Activated naive CD4-positive, alpha-beta T cell treated with anti-CD3 and anti-CD28 coated beads, Interleukin-2, amount 50 U/mL, for 72 hours (primary cell): ENCODE measurements at places on chromosomes 5 and 9. TPM values are rescaled to one million over a fixed set of nuclear protein-coding genes. Genes with fewer than 3 reads are reported as not detected.

DNA sequence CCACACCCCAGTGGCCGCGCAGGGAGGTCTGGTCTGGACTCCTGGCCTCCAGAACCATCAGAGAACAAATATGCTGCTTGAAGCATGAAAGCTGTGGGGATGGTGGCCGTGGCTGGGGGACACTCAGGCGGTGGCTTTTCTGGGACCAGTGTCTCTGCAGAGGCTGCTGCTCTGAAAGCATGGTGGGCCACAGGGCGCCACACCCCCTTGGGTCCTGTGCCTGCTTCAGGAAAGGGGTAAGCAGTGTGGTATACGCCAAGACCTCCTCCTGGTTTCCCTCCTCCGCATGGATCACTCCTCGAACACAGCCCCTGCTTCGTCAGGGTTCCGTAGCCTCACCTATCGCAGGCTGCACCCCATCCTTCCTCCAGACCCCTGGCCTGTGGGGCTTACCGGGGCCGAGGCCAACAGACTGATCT is 19.7 kb upstream of the TERT start:
- DNase-seq: peak; percentile 51

DNA sequence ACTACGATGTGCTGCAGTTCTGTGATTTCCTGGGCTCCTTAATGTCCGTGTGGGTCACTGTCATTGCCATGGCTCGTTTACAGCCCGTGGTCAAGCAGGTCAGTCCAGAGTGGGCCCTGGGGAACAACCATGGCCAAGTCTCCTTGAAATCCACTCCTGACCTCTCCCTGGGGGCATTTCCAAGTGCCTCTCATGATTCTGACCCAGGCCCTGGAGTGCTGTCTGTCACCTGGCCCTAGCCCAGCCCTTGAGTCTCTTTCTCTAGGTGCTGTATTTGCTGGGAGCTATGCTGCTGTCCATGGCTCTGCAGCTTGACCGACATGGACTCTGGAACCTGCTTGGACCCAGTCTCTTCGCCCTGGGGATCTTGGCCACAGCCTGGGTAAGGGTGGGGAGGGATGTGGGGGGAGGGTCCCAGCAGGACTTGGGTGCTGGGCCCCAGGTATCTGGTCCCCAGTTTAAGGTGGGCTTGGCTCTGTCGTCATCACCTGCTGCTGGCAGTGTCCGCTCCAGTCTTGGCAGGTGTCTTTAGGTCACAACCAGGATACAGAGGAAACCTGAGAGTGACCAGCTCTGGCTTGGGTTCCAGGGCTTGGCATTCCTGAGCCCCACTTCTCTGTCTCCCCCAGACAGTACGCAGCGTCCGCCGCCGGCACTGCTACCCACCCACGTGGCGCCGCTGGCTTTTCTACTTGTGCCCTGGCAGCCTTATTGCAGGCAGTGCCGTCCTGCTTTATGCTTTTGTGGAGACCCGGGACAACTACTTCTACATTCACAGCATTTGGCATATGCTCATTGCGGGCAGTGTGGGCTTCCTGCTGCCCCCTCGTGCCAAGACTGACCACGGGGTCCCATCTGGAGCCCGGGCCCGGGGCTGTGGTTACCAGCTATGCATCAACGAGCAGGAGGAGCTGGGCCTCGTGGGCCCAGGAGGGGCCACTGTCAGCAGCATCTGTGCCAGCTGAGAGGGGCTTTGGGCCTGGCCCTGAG is 17.0 kb downstream of the OR13J1 start:
- no peak for DNase-seq

DNA sequence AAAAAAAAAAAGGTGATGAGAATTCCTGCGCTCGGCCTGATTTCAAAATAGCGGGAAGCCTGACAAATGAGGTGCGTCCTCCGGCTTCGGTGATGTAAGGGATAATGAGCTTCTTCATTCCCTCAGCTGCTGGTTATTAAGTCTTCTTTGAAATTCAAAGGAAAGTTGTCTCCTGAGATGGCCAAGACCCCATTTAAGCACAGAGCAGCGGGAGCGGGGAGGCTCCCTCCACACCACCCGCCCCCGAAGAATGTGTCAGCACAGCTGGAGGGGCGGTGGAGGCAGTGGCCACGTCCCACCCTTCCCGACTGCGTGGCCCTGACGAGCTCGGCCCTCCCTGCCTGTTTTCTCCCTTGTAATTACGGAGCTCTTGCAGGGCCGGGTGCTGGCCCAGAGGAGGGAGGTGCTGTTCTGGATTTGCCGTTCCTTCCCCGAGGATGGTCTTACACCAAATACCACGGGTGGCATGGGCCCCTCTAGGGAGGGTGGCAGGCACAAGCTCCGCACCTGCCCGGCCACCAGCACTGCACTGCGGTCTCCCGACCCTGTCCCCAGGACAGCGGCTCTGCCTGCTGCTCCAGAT is 31.0 kb downstream of the SLC9A3 start:
- no peak for DNase-seq

DNA sequence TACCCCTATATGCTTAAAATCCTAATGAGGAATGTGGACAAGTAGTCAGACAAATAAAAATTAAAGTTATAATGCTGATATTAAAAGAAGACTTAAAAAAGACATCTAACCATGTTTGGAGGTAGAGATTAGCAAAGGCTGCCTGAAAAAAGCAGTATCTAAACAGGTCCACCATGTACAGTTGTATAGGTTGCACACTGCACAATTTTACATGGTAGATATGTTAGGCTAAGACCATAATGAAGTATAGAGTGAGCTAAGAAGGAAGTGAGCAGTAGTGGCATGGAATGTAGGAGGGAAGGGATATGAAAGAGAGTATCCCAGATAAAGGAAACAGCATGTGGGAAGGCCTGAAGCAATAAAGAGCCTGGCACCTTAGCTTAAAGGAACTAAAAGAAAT is 51.1 kb downstream of the MAMDC2 start:
- DNase-seq: no peak

DNA sequence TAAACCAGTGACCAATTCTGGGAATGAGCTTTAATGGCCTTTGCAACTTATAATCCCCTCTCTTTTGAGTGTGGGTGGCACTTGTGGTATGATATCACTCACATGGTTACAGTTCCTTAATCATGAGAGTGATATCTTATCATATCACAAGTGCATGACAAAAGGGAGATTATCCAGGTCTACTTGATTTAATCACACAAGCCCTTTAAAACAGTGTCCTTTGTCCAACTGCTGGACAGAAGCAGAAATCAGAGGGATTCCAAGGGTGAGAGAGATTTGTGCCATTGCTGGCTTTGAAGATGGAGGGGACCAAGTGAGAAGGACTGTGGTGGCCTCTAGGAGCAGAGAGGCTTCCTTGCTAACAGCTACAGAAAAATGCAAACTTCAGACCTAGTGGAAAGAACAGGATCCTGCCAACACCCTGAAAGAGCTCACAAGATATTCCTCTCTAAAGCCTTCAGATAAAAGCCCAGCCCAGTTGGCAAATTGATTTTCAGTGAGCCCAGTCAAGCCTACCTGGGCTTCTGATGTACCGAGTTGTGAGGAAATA is 279.0 kb upstream of the TLE4 start:
- no peak for DNase-seq

DNA sequence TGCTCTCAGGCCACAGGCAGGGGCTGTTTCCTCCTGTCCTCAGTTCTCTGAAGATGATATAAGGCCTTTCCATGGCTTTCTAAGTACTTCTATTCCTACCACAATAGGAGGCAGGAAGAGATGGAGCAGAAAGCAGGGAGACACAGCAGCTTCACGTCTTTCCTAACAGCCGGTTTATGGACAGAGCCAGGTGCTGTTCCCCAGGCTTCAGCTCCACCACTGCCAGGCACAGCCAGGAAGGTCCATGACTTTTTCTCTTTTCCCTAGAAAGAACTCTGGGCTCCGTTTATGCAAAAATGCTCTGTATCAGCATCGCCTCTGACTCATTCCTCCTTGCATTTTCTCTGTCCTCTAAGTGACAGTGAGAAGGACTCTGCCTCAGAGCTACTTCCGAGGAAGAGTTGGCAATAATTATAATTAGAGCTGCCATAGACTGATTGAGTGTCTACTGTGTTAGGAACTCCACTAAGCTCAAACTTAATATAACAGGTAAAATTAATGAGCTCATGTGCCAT is 478.5 kb downstream of the RASEF start:
- DNase-seq: no peak

GRCh38 chr5:137624786-137625349 is 111.0 kb downstream of the KLHL3 start:
- DNase-seq: no peak

GRCh38 chr9:98804083-98804482 is 3.4 kb upstream of the GALNT12 start:
- DNase-seq: no peak

GRCh38 chr9:127788337-127789011 is 2.6 kb downstream of the CDK9 start:
- no peak for DNase-seq

- DNase-seq: no peak
These were observed 79.1 kb downstream of the WDR41 start for GRCh38 chr5:77413049-77413448.

DNA sequence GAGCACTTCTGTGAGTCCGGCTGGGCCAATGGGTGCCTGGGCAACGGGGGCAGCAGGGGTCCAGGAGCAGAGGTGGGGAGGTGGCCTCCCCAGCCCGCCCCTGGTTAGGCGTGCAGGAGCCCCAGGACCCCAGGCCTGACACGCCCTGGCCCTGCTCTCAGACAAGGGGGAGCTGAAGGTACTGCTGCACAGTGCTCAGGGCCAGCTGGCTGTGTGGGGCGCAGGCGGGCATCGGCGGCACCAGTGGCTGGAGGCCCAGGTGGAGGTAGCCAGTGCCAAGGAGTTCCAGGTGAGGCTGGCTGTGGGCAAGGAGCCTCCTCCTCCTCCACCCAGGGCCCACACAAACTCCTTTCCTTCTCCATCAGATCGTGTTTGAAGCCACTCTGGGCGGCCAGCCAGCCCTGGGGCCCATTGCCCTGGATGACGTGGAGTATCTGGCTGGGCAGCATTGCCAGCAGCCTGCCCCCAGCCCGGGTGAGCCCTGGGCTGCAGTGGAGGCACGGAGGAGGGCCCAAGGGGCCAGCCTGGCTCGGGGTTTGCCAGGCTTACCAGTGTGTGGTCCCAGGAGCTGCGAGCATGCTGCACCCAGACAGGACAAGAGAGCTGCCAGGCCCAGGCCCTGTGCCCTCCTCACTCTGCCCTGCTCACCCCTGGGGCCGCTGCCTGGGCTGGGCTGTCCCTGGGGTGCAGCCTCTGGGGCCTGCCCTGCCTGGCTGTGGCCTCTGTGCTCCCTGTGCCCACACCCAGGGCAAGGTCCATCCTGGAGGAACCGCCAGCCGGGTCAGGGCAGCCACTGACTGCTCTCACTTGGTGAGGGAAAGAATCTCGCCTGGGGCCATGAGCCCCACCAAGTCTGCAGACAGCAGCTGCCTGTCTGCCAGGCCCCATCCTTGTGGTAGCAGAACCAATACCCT is 7.0 kb downstream of the MAMDC4 start:
- no peak for DNase-seq

DNA sequence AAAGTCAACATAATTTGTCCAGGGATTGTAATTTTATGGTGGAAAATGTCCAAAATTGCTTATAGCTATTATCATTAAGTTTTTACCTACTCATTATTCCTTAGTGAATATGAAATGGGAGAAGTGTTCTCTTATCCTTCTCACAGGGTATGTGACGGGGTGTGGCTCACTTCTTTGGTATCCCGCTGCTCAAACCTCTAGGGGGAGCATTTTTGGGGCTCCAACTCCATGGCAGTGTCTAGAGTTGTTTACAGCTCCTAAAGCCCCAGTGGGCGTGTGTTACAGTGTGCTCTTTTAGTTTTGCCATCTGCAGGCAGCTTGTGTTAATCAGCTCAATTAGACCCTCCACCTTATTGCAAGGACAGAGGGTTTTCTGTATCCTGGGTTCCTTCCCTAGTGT is 89.4 kb downstream of the CDKN2A start:
- DNase-seq: no peak

- no peak for DNase-seq
These were observed 4.3 kb upstream of the GDA start for GRCh38 chr9:72144756-72145492.

- no peak for DNase-seq
These were observed 57.1 kb downstream of the COL23A1 start for GRCh38 chr5:178533136-178533535.

DNA sequence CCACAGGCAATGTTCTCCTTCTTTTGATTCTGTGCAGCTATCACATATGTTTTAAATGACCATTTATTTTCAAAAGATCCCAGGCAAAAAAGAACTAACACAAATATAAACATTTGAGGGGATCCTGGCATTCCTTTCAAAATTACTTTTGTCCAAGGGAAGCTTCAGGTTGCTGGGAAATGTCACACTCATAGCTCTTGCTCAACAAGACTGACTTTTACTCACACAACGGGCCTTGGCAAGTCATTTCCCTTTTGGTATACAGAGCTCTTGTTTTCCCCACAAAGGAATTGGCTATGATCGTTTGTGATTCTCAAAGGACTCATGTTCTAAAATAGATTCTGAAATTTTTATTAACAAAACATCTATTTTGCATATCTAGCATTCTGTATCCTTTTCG is 4.5 kb upstream of the PALM2AKAP2 start:
- no peak for DNase-seq

DNA sequence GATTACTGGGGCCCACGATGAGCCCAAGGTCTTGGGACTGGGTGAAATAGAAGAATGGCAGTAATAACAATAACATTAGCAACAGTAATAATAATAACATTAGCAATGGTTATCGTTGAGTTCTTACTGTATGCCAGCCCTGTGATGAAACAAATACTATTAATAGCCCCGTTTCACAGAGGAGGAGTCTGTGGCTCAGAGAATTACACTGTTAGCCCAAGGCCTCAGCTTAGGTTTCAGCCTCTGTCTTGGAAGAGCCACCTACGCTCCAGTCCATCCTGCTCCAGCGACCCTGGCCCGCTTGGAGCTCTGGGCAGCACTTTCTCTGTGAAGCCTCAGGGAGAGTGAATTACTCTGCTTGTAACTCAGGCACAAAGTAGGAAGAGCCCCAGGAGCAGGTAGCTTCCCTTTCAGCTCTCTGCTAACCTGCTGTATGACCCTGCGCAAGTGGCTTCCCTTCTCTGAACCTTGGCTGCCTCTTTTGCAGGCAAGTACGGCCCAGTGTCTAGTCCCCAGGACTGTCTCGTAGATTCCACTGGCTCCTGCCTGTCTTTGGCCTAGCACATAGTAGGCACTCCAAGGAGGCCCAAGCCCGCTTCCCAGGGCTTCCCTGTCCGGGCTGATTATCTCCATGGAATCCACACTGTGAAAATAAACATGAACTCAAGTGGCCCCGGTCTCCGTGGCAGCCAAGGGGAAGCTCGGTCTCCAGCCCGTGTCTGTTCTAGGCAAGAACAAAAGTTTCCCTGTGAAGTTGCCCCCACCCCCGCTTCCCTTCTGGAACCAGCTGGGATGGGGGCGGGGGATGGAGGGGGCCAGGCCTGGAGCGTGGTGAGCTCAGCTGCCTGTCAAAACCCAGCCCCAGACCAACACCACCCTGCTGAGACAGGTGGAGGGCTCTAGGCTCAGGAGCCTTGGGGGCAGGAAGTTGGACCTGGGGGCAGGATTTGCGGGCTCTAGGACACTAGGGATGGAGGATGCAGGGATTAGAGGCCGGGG is 26.2 kb upstream of the LMX1B start:
- no peak for DNase-seq

- no peak for DNase-seq
These were observed 210.0 kb downstream of the HINT1 start for GRCh38 chr5:130955041-130955440.

GRCh38 chr9:115944166-115944948 is 209.2 kb upstream of the PAPPA start:
- no peak for DNase-seq

GRCh38 chr9:119765632-119766175 is 396.5 kb upstream of the BRINP1 start:
- no peak for DNase-seq

The C5orf15 gene
- 28.1 TPM for total RNA-seq

The IL9 gene
- total RNA-seq: 0.43 TPM

The SV2C gene
- total RNA-seq: 0.88 TPM

The FOCAD gene
- 25.4 TPM for total RNA-seq

The DDX4 gene
- not detected for total RNA-seq

The CREBRF gene
- total RNA-seq: 39.6 TPM

The COL27A1 gene
- total RNA-seq: 26.7 TPM
